Pancreas (tissue), 10 donors: ENCODE measurements at places on chromosomes 1 and 21.

DNA sequence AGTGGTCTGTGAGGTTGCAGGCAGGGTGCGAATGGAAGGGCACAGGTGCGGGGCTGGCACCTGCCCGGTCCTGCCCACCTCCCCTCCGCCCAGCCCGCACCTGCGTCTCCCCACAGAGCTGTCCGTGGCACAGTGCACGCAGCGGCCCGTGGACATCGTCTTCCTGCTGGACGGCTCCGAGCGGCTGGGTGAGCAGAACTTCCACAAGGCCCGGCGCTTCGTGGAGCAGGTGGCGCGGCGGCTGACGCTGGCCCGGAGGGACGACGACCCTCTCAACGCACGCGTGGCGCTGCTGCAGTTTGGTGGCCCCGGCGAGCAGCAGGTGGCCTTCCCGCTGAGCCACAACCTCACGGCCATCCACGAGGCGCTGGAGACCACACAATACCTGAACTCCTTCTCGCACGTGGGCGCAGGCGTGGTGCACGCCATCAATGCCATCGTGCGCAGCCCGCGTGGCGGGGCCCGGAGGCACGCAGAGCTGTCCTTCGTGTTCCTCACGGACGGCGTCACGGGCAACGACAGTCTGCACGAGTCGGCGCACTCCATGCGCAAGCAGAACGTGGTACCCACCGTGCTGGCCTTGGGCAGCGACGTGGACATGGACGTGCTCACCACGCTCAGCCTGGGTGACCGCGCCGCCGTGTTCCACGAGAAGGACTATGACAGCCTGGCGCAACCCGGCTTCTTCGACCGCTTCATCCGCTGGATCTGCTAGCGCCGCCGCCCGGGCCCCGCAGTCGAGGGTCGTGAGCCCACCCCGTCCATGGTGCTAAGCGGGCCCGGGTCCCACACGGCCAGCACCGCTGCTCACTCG, 23.3 kb downstream of the FTCD start:
- H3K27me3 ChIP-seq: no peaks in the 10 kb centered on the region
- no peak for DNase-seq
- no peak overlapping the region for H3K27ac ChIP-seq
- H3K4me3 ChIP-seq: no peak overlapping the region
- no peaks in the 10 kb centered on the region for H3K4me1 ChIP-seq

DNA sequence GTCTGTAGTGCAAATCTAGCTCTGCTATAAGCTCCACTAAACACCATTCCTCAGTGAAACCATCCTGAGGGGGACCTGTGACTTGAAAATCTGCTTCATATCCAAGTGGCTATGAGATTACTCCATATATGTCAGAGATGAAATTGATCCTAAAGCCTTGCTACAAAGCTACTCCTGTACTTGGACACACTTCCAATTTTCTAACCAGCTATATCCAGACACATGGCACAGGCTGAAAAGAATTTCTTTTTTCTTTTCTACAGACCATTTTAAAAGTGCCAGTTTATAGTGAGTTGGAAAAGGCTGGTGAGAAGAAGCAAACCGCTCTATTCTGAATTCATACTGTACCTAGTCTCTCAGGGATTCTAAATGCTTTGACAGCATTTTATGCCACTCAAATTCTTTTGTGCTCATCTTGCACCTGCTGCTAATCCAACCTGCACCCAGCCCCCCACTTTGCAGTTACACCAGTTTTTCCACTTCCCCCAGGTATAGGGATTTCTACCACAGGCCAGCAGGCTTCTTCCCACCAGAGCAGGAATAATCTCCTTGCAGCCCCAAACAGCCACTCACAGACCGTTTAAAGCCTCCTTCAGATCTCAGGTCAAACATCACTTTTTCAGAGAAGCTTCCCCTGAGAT, 112.5 kb downstream of the RERE start:
- no peaks in the 10 kb centered on the region for H3K27me3 ChIP-seq
- peaks cover 17% of the 10 kb centered on the region for H3K4me1 ChIP-seq
- DNase-seq: no peak
- peak overlapping the region; percentile 7 for H3K27ac ChIP-seq

- H3K4me1 ChIP-seq: peaks cover 10% of the 10 kb centered on the region
- H3K36me3 ChIP-seq: no peaks in the 10 kb centered on the region
- H3K27ac ChIP-seq: no peak overlapping the region
- no peak overlapping the region for H3K4me3 ChIP-seq
- H3K27me3 ChIP-seq: no peaks in the 10 kb centered on the region
- peak; percentile 44 for DNase-seq
These were observed 48.9 kb downstream of the INKA2 start for GRCh38 chr1:111690306-111690617.

DNA sequence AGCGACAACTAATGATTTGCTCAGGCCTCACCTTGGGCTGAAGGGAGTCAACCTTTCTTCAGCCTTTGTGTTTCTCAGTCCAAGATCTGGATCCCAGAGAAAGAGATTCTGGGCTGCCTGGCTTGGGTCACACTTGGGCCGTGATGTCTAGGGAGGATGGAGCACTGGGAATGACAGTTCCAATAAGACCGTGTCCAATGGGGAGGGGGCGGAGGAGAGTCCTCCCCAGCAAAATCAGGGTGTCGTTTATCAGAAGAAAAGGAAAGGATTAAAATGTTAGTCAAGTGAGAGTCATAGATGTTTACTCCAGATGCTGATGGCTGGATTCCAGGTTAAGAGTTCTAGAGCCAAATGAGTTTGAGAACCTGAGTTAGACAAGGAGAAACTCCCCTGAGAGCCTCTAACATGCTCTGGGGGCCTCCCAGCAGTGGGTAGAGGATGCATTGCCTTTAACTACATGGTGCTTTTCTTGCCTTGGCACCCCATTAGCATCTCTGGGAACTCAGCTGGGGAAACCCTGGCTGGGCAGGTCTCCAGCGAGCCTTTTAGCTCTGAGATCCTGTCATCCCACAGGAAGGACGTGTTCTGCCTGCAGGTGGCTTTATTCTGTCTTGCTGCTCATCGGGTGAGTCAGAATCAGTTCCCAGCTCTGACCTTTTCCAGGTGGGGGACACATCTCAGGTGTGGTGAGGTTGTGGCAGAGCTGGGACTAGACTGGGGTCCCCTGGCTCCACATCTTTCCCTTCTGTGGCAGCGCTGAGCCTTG, 22.2 kb downstream of the NIPAL3 start:
- H3K36me3 ChIP-seq: no peaks in the 10 kb centered on the region
- no peak overlapping the region for H3K4me3 ChIP-seq
- no peak overlapping the region for H3K27ac ChIP-seq
- no peak for DNase-seq

DNA sequence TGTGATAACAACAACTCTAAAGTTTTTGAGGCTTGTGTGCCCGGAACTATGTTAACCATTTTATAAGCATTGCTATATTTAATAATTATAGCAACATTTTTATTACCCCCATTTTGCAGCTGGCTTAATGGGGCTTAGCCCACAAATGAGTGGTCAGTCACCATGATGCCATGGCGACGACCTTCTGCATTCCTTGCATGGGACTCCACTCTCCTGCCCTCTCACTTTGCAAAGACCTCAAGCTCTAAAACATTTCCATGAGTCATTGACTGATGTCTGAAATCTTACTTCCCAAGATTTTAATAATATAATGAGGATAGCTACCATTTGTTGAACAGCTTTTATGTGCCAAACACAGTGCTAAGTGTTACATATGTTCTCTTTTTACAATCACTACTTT, 15.4 kb downstream of the NGF start:
- no peaks in the 10 kb centered on the region for H3K36me3 ChIP-seq
- H3K4me1 ChIP-seq: no peaks in the 10 kb centered on the region

DNA sequence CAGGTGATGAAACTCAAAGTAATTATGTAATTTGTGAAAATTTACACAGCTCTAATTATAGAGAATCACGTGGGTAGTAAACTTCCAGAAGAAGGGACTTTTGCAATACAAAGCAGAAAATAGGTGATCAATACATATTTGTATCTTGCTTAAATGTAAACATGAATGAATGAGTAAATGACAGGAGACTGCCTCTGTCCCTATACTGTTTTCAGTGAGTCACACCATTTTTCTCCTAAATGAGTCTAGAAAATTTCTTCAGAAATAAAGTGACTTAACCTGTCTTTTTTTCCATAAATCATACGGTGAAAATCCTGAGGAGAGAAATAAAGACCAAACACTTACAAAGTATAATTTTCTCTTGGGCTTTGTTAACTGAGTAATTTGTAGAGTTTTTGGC, 11.9 kb downstream of the RAP1A start:
- no peaks in the 10 kb centered on the region for H3K27me3 ChIP-seq
- no peak overlapping the region for H3K27ac ChIP-seq
- no peak for DNase-seq
- no peak overlapping the region for H3K4me3 ChIP-seq

DNA sequence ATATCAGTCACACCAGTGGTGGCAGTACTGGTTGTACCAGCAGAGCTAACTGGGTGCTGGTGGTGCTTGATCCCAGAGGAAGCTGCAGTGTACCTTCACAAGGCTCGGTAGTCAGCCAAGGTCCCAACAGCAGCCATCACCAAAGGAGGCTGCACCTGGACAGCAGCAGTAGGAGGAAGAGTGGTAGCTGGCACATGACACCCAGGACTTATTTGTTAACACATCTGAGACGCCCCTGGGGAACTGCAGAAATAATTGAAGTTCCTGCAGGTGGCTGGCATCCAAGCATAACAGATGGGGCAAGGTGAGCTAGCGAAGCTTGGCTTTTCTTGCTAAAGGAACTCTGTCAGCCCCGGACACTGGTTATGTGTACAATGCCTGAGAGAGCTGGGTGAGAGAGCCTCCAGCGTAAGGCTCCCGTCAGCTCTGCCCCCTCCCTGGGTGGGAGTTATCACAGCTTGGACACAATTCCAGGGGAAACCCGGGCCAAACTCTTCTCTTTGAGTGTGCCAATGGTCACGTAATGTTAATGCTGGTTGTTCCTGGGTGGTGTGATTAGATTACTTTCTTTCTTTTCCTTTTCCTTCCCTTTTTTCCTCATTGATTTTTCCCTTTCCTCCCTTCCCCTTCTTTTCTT, 29.1 kb upstream of the PARP1 start:
- H3K4me1 ChIP-seq: no peaks in the 10 kb centered on the region
- H3K27me3 ChIP-seq: no peaks in the 10 kb centered on the region
- H3K4me3 ChIP-seq: no peak overlapping the region
- no peak overlapping the region for H3K27ac ChIP-seq
- DNase-seq: no peak

- DNase-seq: no peak
- no peaks in the 10 kb centered on the region for H3K36me3 ChIP-seq
- no peak overlapping the region for H3K27ac ChIP-seq
- H3K27me3 ChIP-seq: no peaks in the 10 kb centered on the region
These were observed 646.3 kb downstream of the KIF26B start for GRCh38 chr1:245800901-245801605.
